ENCODE measurements at places on chromosomes 11 and 22.

GRCh38 chr11:33658195-33658900 is 42.3 kb downstream of the C11orf91 start:
- no peak for DNase-seq

GRCh38 chr11:59267736-59268475 is 55.2 kb upstream of the MPEG1 start:
- no peak for DNase-seq

DNA sequence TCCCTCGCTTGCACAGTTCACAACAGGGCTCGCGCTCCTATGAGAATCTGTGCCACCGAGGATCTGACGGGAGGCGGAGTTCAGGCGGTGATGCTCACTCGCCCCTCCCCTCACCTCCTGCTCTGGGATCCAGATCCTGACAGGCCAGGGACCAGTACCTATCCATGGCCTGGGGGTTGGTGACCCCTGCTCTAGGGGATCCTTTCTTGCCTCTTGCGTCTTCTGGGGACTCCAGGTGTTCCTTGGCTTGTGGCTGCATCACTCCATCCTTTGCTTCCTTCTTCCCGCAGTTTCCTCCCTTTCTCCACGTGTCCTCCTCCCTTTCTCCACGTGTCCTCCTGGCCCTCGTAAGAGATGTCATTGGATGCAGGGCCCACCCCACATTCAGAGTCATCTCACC is 30.6 kb upstream of the KRTAP5-7 start:
- DNase-seq: no peak

DNA sequence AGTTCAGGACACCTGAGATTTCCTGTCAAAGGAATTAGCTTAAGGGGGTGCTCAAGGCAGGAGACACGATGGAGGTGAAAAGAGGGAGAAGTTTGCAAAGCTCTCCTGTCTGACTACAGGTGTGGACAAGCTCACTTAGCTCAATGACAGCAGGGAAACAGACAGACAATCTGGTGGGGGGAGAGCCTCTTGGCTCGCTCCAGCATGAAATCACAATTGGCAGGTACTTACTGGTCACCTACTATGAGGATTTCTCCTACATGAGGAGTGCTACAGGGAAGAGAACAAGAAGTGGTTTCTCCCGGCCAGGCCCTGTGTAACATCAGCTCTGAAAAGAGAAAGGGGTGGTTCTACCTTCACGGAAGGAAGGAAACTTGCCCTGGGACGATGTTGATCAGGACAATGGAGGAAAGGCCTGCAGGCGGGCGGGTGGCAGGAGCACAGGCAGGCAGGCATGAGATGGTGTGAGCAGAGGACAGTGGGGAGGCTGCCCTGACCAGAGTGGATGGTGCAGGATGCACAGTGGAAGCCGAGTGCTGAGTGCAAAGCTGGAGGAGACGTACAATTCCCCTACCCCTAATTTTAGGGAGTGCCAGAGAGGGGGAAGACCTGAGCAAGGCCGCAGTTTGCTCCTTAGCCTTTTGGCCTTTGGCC is 57.9 kb upstream of the CRTAM start:
- DNase-seq: no peak

GRCh38 chr11:15769203-15769602 is 587.1 kb downstream of the SOX6 start:
- no peak for DNase-seq

DNA sequence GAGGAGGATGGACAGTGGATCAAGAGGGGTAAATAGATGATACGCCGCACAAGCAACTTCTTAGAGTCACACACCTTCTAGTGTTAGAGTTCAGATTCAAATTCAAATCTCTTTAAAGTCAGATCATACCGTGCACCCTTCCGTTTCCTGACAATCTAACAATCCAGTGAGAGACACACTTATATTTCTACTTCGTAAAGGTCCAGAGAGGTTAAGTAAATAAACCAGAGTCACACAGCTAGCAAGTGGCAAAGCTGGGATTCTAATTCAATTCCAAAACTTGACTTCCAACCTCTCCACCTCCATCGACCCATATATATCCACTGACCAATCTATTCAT is 34.0 kb downstream of the MIAT start:
- DNase-seq: no peak

DNA sequence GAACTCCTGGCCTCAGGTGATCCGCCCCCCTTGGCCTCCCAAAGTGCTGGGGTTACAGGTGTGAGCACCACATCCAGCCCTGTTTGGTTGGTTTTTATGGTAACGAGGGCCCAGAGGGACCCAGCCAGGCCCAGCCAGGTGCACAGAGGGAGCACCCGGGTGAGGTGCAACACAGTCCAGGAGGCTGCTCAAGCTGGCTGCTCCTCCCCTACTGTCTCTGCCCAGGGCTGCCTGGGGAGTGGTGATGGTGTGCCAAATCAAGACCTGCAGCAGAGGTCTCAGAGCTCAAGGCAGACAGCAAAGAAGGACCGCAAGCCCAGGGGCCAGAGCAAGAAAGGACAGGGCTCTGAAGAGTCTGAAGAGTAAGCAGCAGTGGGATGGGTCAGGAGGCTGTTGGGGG is 1.4 kb downstream of the TSGA10IP start:
- no peak for DNase-seq

DNA sequence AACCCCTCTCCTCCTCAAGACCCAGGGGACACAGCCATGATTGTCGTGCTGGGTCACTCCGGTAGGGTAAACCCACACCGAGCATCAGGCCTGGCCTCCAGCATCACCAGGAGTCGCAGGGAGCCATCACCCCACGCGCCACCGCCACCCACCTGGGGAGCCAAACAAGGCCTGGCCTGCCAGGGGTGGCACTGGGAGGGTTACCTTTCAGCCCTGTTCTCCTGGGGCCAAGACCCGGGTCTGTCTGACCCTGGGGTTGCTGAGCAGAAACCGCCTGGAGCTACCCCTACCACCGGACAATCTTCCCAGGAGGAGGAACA is 39.3 kb upstream of the NNMT start:
- no peak for DNase-seq

DNA sequence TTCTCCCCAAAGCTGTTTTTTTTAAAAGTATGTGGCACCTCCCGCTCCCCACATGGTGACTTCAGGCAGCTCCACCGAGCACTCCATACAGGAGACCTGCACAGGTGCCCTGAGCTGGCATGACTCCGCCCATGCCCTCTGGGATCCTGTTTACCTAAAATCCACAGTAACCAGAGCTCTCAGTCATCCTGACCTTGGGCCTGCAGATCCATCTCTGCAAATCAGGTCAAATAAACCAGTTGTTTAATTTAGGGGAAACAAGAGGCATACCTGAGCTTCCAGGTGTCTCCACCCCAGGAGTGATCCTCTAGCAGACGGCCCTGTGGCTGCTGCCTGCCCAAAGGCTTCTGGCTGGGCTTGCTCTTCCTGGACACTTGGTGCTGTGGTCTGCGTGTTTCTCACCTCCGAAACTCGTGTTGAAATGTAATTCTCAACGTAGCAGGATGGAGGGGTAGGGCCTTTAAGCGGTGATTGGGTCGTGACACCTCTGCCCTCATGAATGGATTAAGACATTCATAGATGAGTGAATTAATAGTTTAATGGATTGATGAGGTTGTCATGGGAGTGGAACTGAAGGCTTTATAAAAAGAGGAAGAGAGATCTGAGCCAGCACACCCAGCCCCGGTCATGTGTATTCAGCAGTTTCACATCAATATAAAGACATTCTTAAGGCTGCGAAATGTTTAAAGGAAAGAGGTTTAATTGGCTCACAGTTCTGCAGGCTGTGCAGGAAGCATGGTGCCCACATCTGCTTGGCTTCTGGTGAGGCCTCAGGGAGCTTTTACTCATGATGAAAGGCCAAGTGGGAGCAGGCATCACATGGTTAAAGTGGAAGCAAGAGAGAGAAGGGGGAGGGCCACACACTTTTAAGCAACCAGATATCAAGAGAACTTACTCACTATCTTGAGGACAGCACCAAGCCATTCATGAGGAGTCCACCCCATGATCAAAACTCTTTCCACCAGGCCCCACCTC is 34.1 kb downstream of the LINC01488 start:
- no peak for DNase-seq

Data from H4 (cell line).